ENCODE measurements at places on chromosomes 5 and 9.
A peak's percentile ranks its signal among the peaks of the same experiment; 100 is the strongest.

- DNase-seq, result no peak
These were observed 209.0 kb upstream of the FBXL7 start for GRCh38 chr5:15290953-15291352.

GRCh38 chr9:108534741-108535140, 321.0 kb downstream of the ACTL7B start:
- no peak for DNase-seq

DNA sequence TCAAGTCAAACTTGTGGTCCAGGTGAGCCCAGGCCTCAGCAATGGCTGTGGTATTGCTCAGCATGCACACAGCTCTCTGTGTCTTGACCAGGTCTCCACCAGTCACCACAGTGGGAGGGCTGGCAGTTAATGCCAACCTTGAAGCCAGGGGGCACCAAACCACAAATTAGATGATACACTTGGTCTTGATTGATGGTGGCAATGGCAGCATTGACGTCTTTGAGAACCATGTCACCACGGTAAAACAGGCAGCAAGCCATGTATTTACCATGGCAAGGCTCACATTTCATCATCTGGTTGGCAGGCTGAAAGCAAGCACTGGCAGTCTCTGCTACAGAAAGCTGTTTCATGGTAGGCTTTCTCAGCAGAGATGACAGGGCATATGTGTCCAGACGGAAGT, 40.0 kb downstream of the NIM1K start:
- peak; percentile 78 for DNase-seq

DNA sequence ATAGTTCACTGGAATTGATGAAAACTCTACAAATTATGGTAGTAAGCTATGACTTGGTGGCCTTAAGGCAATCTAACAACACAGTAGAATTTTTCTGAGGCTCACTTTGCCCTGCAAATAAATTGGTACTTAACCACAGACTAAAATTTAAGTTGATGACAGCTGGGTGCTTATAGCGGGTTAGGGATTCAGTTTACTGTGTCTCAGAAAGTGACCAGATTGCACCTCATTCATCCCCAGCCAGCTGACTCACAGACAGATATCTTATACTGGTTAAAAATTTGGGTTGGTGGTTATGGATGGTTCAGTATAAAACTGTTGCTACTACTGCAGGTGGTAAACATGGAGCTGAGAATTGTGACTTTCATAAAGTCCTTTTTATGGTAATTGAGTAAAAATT, 2.8 kb downstream of the CKS2 start:
- DNase-seq, result no peak

DNA sequence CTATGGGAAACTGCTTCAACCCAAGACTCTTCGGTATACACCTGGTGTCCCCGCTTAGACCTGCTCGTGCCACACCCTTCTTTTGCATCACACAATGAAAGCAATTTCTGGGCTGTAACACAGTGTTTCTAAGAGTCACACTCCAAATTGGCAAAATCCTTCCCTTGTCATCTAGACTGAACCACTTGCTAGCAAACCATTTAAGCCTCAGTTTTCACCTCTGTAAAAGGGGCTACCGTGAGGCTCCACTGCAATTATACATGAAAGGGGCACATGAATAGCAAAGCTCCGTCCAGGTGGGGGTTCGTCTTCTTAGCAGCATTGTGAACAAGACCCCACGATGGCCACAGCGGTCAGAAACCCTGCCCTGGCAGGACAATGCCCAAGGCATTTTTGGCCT, 166.8 kb downstream of the PAX5 start:
- no peak for DNase-seq

DNA sequence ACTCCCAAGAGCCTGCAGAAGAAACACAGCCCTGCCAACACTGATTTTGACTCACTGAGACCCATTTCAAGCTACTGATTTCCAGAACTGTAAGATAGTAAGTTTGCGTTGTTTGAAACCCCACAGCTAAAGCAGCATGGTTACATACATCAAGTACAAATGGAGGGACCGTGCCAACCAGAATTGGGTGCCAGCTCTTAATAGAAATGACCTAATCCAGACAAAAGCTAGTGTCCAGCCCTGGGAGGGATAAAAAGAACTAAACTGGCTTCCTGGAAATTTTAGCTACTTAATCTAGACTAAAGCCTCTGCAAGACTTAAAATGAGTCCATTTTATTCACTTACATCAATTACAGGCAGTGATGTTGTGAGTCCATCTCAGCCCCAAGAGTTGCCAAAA, 122.6 kb downstream of the ADAMTS12 start:
- no peak for DNase-seq

DNA sequence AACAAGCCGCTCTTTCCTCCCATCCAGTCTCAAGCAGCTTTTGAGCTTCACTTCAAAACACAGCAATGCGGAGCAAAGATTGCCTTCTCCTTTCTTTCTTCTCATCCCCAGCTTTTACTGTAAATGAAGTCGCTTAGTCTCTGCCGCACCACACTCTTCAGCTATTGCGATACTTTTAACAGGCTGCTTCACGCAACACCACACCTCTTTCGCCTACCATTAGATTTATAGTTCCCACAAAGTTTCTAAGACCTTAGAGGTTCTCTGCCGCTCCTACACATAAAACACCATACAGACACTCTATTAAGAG, 711 bp downstream of the PGGT1B start:
- no peak for DNase-seq

DNA sequence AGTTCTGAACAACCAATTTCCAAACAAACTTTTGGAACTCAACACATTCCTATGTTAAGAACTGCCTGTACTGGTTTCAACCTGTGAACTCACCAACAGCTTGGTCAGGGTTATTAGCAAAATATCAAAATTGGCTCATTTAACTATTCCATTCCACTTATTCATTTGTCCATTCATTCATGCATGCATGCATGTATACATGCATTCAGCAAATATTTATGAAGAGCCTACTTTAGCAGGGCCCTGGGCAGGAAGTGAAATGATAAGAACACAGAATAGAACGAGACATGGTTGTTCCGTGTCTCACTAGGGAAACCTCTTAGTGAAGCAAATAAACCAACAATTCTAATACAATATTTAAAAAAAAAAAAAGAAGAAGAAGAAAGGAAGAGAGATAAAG, 107.4 kb downstream of the GLIS3 start:
- DNase-seq, result no peak

DNA sequence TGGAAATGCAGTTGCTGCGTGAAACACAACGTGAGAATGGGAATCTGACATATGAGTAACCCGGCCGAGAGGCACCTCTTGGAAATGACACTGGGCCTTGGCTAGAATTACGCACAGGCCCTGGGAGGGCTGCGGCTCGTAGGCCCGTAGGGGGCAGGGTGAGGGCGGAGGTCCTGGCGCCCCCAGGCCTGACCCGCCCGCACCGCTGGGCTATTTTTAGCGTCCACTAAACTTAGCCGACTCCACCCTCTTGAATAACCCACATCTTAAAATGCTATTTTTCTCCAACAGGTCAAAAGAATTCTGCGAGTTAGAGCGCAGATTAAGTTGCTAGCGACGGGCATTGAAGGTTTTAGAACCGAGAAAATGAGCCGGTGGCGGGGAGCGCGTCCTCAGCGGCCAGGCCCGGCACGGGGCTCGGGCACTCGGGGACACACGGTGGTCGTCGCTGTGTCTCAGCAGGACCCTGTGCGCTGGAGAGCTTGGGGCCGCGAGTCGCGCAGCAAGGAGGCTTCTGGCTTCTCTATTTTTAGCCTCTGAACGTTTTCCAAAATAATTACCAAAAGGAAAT, 168.5 kb downstream of the AUH start:
- DNase-seq, result no peak

- DNase-seq, result no peak
These were observed 17.1 kb upstream of the NRARP start for GRCh38 chr9:137319011-137319738.

DNA sequence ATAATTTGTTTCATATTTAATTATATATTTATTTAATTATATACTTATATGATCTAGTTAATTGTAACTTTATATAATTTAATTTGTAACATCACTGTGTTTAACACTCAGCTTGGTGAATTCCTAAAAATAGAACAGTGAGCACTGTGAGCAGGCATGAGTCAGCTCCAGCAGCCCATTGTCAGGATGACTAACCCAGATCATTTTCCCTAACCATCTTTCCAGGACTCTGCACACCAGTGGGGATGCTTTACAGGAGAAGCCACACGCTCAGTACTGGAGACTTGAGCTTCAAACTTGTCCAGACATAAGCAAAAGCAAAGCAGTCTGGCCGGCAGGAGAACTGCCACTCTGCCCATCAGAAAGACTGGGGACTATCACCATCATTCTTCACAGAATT, 446.2 kb upstream of the TRPC7 start:
- peak; percentile 47 for DNase-seq

DNA sequence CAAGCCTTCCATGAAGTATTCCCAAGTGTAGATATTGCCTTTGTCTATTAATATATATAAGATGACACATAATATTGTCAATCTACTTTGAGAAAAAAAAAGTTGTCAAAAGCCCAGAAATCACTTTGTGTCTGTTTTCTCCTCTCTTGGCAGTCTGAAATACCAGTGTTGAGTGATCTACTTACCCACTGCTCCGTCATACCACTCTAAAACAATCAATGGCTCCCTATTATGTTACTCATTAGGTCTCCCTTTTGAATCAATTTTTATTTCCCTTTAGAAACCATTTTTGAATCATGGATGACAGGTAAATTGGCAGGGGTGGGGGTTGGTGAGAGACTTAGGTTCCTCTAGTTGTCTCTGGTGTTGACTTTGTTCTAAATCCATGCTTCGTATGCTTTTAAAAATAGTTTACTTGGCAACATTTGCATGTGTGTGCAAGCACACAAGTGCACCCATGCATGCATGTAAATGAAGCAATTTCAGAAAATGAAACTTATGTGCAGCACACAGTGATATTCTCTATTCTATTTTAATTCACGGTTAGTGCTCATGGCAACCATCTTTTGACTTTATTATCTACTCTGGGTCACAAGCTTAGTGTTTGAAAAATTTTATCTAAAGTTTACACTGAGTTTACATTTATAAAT, 378.9 kb downstream of the RAB3C start:
- no peak for DNase-seq

GRCh38 chr9:133750982-133751649, 13.0 kb upstream of the SARDH start:
- DNase-seq, result no peak

- no peak for DNase-seq
These were observed 111.6 kb downstream of the NREP start for GRCh38 chr5:111645303-111645838.

DNA sequence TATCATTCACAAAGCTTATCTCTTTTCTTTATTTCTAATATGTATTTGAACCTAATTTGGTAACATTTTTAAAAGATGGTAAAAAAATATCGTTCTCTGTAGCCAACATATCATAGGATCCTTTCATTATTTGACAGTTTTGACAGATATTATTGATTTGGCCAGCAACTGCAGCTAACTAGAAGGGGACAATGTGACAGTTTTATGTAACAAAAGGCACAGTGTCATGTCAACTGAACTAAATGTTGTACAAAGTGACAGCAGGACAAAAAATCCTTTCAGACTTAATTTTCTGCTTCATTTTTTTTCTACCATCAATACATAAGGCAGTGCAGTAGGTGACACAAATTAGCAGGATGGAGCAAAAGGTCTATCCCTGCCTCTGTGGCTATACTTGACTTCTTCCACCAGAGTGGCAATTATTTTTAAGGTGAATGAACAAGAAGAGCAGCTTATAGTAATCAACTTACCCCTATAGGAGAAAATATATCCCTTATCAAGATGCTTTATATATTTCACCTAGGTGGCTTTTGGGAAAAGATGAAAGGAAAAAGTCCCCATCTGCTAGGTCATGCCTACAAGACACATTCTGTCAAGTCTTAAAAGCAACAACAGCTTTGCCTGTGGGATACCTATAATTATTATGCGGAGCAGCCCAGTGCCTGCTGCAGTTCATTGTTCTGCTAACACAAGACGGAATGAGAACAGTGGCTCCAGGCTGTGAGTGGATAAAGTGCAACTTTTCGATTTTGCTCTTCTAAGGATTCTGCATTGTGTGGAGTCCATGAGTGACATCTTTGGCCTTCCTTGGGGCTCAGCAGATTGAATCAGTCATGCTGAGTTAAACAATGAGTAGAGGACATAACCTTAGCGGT, 694.9 kb downstream of the ISL1 start:
- no peak for DNase-seq

DNA sequence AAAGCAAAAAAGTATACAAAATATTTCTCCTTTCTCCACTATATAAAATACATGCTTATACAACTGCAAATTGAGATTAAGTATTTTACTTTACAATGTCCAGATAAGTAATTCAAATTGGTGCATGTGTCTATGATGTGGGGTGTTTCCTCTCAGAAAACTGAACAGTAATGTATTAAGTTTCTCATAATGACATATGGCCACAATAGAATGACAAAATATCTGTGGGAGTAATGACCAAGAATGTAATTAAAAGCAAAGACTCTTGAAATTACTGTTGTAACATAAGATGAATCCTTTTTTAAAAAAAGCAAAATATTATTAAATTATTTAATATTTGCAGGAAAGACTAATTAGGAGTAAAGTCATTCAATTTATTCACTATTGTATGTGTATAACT, 155.1 kb downstream of the RFX3 start:
- DNase-seq, result no peak

- no peak for DNase-seq
These were observed 134.1 kb downstream of the PAPPA start for GRCh38 chr9:116287721-116288120.

DNA sequence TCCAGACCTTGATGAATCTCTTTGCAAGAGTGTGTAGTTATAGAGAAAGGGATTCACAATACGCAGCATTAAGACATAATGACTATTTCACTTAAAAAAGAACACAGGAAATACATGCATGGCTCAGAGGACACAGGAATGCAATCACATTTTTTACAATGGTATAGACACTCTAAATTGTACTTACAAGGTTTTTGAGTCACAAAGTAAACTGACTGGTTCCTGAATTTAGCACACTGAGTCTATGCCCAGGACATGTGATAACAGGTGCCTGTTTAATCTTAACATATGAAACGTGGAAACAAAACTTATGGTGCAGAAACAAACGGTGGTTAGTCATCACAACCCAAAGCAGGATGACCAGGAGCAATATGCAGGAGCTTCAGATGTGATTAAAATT, 6.7 kb downstream of the EPB41L4A start:
- DNase-seq, result no peak

DNA sequence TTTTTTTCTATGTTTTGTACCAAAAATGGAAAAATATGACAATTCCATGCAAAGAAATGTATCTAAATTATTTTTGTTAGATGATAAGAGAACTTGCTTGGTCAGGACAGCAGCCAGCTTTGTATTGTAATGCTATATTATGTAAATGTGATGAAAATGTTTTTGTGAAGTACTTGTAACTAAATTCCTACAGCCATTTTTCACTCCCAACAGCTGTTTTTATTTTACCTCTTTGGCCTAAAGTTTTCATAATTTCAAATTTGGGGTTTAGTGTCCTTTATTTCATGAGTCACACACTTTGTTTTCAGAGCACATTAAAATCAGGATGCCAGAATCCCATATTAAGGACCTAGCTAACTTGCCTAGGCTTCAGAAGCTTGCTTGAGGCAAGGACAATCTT, 64.1 kb downstream of the WDR41 start:
- DNase-seq, result no peak

- DNase-seq, result no peak
These were observed 4.8 kb upstream of the NSMF start for GRCh38 chr9:137463931-137464290.

Measured in NCI-H446 treated with DMSO at 0.1 percent for 48 hours (cell line).